Small intestine (tissue), 16 donors: ENCODE measurements at places on chromosomes 11 and 22. TPM values are rescaled to one million over a fixed set of nuclear protein-coding genes. Genes with fewer than 3 reads are reported as not detected.

Gene ST14
- polyA plus RNA-seq, result 116 TPM

Gene HTR3B
- polyA plus RNA-seq, result not detected

Gene VPREB3
- 0.95 TPM for polyA plus RNA-seq

Gene CYTH4
- polyA plus RNA-seq, result 1.1 TPM

Gene SCGB1A1
- polyA plus RNA-seq, result not detected

Gene SAA4
- 0.15 TPM for polyA plus RNA-seq
